SHP77 treated with DMSO at 0.1 percent for 48 hours (cell line): ENCODE measurements at places on chromosomes 4 and X.

- DNase-seq = no peak
These were observed 348.5 kb downstream of the OPHN1 start for GRCh38 chrX:68084765-68085164.

DNA sequence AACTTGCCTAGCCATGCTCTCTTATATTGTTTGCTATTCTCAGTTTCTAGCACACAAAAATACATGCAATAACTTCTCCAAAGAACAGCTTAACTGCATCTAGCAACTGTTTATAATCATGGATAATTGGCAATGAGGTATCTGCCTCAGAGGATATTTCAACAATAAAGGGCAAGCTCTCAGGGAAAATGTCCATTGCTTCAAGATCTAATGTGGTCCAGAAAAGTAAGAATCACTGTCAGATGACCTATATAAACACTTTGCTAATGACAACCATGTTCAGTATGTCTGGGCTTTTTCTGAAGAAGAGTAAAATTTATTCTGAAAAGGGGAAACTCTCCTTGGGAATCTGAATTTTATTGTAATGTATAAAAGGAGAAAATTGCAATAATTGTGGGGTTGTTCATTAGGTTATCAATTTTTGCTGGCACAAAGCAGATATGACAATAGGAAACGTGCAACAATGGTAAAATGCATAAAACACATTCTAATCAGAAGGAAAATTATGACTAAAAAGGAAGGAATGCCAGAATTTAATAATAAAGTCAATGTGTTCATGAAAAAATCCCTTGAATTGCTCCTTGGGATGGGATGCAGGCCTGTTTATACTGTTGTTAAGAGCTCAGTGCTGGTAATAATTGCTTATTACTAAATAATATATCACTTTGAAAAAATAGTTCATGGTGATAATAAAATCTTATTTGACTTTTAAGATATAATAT lies 90.3 kb downstream of the ANTXR2 start:
- DNase-seq = no peak

DNA sequence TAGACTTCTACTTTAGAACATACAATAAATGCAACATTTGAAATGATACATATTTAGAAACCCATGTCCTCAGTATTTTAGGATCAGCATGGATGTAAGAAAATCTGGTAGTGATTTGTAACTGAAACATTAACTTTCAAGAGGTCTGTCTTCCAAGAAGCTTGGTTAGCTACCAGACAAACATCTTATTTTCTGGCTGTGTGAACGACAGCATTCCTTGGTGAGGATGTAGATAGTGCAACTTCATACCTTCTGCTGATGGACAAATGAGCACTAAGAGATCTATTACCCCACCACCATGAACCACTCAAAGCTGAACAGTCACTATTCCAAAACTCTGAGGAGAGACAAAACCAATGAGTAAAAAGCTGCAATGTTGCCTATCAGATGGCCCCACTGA lies 212.7 kb downstream of the FBXW7 start:
- no peak for DNase-seq

- no peak for DNase-seq
These were observed 595.5 kb downstream of the RAPGEF2 start for GRCh38 chr4:159698336-159698735.

DNA sequence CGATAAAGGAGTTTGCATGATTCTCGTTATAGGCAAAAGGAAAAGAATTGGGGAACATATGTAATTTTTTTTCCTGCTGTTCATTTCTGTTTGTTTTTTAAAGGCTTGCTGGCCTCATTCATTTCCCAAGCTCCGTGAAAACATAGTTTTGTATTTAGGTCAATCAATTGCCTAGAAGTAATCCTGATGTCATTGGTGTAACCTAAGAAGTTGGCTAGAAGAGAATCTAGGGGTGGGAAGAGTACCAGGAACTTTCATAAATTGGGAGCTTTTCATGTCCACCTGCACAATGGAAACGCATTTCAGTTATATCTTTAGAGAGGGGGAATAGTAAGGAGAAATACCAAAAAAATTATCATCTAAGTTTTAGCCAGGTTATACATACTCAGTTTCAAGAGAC lies 3.8 kb downstream of the RAPGEF2 start:
- no peak for DNase-seq

DNA sequence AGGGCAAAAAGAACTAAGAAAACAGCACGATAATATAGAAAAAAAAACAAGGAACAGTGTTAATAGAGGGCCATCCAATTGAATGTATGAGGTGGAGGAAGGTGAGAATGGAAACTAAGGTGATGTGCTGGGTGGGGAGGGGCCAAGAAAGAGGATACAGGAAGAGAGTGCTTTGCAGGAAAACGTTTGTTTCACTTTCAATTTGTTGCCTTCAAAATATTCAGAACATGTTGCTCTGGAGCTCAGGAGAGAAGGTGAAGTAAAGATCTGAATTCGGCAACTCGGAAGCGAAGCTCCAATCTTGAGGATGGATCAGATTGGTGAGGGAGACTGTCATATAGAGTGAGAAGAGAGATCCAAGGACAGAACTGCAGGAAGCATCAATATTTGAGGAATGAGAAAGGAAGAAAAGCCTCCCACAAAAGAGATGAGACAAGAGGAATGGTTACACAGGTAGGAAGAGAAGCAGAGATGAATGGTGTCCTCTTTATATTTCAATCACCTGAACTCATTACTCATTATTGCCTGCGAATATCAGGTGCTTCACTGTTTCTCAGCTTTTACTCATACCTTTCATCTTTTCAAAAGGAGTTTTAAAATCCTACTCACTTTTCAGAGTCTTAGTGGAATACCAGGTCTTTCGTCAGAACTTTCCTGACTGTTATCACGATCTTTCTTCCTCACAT lies 14.7 kb upstream of the SEC24D start:
- DNase-seq = no peak

DNA sequence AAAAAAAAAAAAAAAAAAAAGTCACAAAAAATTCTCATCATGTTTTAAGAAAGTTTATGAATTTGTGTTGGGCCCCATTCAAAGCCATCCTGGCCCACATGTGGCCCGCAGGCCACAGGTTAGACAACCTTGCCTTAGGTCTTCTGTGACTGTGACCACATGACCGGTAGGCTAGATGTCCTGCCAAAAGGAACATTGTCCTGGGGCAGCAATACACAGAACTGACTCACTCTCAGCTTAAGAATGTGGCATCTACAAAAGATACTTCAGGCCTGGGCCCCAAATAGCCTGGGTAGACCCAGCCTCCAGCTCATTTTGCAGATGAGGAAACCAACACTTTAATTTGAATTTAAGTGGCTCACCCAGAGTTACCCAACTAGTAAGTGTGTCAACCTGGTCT lies 10.0 kb downstream of the AWAT2 start:
- no peak for DNase-seq

- no peak for DNase-seq
These were observed 40.4 kb upstream of the PDHA1 start for GRCh38 chrX:19303256-19303880.

- no peak for DNase-seq
These were observed 166.1 kb downstream of the TBCK start for GRCh38 chr4:106149911-106150310.

DNA sequence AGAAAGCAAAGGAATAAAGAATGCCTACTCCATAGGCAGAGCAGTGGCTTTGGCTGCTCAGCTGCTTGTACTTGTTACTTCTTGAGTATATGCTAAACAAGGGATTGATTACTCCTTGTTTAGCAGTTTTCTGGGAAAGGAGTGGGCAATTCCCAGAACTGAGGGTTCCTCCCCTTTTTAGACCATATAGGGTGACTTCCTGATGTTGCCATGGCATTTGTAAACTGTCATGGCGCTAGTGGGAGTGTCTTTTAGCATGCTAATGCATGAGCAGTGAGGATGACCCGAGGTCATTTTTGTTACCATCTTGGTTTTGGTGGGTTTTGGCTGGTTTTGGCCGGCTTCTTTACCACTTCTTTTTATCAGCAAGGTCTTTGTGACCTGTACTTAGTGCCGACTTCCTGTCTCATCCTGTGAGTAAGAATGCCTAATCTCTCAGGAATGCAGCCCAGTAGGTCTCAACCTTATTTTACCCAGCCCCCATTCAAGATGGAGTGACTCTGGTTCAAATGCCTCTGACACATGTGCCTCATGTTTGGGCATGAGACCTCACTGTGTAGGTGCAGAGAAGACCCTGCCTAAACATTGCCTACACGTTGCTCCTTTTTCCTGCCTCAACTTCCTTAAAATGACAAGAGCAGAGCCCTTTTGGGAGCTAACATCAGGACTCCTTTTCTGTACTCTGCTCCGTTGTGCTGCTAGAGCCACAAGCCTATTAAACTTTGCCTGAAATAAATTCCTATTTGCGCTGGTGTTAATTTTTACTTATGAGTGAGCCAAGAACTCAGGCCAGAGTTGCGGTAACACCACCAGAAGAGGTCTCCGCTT lies 21.0 kb upstream of the UBA6 start:
- no peak for DNase-seq
